ENCODE measurements at places on chromosomes 6 and 20.

DNA sequence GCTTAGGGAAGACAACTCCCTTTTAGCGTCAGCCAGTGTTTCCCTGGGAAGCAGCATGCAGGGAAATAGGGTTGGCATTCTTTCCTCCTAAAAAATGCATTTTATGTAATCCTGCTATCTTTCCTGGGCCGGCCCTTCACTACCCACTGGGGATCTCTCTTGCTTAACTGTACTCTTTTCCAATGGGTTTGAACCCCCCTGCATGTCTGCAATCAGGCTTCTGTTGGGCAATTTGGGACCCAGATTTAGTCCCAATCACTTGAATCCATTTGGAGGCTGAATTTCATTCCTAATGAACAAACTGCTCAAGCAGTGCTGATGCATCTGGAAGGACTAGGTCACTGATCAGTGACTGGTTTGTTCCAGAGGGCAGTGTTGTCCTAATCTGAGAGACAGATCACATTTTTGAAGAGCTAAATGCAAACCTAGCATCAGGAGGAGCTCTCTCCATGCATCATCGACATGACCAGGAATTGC, 152.0 kb downstream of the TSHZ2 start:
- DNase-seq: no peak

DNA sequence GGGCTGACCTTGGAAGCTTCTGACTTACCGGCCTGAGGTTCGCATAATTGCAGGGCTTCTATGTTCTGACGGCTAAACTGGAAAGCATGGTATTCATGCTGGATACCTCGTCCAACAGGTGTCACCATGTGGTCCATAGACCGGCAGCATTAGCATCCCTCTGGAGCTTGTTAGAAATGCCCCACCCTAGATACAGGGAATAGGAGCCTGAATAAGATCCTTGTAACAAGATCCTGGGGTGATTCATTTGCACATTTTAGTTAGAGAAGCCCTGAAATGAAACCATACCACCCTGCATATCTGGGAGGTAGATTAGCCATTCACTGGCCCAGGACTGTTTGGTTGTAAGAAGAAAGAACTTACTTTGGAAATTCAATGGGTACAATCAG, 77.7 kb downstream of the TMEM170B start:
- DNase-seq: no peak

DNA sequence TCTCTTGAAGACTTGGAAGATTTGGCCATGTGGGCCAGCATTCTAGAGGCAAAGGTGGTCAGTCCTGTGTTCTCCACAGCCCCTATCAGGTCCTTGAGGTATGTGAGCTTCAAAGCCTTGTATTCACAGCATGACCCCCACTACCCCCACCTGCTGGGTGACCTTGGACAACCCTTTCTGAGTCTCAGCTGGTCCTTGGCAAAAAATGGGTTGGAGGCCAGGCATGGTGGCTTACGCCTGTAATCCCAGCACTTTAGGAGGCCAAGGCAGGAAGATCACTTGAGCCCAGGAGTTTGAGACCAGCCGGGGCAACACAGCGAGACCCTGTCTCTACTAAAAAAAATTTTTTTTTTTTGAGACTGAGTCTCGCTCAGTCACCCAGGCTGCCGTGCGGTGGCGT, 42.6 kb downstream of the UBE2V1 start:
- no peak for DNase-seq

DNA sequence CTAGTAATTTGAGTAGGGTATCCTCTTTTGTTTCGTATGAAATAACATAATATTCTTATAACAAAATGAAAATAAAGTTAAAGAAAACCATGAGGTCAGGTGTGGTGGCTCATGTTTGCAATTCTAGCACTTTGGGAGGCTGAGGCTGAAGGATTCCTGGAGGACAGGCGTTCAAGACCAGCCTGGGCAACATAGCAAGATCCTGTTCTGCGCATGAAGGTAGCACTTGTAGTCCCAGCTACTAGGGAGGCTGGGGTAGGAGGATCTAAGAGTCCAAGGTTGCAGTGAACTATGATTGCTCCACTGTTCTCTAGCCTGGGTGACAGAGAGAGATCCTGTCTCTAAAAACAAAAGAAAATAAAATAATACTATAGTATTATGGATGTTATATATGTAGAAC, 145.6 kb downstream of the PDSS2 start:
- DNase-seq: no peak

DNA sequence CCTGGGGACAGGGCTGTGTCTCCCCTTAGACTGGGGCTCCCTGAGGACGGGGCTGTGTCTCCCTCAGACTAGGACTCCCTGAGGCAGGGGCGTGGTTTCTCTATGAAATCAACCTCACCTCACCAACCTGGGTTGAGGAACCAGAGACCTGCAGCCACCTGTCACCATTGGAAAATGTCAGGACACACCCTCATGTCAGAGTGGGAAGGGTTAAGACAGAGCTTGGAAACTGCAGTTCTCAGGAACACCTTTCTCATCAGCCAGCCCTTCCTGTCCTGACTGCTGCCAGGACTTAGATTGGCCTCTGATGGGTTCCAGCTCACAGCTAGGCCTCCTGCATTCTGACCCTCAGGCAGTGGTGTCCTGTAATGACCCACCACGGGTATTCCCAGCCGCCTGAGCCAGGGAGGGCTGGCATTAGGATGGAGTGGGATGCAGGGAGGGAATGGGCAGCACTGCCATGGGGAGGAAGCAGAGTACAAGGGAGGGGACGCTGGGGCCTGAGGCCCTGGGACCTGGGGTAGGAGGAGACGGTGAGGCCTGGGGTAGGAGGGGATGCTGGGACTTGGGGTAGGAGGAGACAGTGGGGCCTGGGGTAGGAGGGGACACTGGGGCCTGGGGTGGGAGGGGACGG, 76.3 kb downstream of the MRPL14 start:
- no peak for DNase-seq

- no peak for DNase-seq
Observed at GRCh38 chr20:13817342-13817741, 32.5 kb downstream of the NDUFAF5 start.

- DNase-seq: no peak
Observed at GRCh38 chr6:80622641-80623040, 516.2 kb downstream of the BCKDHB start.

DNA sequence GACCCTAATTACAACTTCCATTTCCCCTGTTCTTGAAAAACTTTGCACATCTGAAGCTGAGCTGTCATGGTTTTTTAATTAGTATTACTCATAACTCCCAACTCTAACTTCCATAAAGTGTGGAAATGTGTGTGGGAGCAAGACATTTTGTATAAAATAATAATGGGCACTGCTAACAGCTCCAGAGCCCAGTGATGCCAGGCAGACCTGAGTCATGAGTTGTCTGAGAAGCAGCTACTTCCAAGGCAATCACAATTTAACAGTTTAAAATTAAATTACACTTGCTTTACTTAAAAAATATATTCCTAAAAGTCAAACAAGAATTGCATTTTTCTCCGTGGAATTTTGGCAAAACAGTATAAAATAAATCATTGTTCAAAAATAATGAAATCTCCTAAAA, 6.4 kb downstream of the SLC2A12 start:
- DNase-seq: no peak

GRCh38 chr20:64037498-64038213, 1.7 kb downstream of the C20orf204 start:
- no peak for DNase-seq

GRCh38 chr20:61161726-61162390, 90.2 kb upstream of the CDH4 start:
- no peak for DNase-seq

- DNase-seq: no peak
Observed at GRCh38 chr20:16607364-16608276, 34.4 kb upstream of the KIF16B start.

DNA sequence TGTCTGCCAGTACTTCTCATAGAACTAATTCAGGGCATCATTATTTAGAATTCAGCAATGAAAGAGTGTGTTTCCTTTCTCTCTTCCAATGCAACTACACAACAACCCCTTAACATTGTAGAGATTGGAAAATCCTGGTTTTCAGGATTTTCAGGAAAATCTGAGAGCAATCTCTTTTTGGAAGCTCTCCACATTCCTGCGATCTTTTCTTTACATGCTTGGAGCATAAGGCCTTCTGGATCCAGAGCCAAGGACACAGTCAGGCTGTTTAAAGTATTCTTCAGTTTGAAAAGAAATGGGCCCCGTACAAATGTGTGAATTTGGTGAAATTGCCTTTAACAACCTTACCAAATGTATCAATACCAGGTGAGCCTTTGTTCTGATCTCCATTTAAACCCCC, 469.7 kb downstream of the PKHD1 start:
- DNase-seq: no peak

GRCh38 chr6:159933077-159933476, 35.8 kb upstream of the IGF2R start:
- DNase-seq: no peak

DNA sequence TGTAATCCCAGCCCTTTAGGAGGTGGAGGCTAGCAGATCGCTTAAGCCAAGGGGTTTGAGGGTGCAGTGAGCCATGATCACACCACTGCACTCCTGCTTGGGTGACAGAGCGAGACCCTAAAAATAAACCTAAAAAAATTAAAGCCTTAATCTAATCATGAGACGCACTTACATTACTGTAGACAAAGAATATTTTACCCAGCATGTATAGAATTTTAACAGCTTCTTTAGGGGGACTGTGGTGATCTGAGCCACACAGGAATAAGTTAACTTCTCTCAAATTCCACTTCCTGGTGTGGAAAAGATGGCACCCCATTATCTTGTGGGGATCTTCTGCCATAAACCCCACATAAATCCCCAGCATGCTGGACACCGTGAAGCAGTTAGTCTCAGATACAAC, 2.3 kb upstream of the OOEP start:
- DNase-seq: no peak

GRCh38 chr6:147421903-147422302, 86.6 kb upstream of the SAMD5 start:
- DNase-seq: no peak

DNA sequence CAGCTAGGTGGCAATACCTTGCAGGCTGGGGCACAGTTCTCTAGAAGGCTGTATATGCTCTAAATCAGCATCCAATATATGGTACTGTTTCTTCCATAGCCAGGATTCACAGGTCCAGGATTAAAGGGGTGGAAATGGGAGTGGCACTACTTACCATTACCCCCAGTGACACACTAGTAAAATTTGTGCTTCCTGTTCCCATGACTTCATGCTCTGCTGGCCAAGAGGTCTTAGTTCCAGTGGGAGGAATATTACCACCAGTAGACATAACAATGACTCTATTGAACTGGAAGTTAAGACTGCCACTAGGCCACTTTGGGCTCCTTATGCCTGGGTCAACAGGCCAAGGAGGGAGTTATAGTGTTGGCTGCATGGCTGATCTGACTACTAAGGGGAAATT, 174.3 kb upstream of the TNFAIP3 start:
- DNase-seq: no peak

DNA sequence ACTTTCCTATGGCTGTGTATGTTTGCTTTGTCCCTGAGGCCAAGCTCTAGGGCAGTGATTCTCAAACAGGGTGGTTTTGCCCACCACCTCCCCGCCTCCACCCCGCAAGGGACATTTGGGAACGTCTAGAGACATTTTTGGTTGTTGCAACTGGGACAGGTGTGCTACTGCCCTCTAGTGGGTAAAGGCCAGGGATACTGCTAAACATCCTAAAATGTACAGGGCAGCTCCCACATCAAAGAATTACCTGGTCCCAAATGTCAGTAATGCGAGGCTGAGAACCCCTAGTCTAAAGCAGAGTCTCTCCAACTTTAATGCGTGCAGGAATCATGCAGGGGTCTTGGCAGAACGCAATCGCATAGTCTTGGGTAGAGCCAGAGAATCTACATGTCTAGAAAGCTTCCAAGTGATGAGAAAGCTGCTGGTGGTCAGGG, 5.1 kb downstream of the KCNS1 start:
- DNase-seq: no peak

DNA sequence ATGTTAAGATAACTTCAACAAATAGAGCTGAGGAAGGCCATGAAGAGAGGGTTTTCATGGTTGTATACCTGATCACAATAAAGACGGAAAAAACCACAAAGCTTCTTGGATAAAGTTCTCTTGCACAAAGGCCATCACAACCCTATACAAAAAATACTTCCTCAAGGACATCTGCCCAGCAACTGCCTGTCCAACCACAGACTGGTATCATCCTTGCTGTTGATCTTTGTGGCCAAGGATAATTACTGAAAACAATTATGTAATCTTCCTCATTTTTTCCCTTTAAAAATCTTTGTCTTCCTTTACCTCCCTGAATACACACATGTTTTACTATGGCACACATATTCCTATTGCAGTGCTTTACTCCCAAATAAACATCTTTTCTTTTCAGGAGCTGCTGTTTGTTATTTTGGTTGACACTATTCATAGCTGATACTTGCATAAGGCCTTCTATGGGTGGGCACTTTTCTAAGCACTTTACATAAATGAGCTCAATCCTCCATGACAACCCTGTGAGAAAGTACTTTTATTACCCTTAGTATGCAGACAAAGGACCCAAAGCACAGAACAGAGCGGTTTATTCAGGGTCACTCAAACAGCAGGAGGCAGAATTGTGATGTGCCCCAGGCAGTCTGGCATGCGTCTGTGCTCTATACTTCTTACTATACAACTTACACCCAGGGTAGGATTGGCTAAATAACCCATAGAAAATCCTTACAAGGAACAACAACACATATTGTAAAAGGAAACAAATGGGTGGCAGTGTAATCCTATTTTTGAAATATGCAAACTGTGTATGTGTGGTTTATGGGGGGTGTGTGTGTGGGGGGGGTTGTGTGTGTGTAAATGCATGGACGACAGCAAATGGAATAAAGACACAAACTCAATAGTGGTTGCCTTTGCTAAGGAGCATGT, 35.1 kb downstream of the SNRNP48 start:
- DNase-seq: no peak

GRCh38 chr20:33370291-33370690, 31.0 kb downstream of the CDK5RAP1 start:
- DNase-seq: no peak

DNA sequence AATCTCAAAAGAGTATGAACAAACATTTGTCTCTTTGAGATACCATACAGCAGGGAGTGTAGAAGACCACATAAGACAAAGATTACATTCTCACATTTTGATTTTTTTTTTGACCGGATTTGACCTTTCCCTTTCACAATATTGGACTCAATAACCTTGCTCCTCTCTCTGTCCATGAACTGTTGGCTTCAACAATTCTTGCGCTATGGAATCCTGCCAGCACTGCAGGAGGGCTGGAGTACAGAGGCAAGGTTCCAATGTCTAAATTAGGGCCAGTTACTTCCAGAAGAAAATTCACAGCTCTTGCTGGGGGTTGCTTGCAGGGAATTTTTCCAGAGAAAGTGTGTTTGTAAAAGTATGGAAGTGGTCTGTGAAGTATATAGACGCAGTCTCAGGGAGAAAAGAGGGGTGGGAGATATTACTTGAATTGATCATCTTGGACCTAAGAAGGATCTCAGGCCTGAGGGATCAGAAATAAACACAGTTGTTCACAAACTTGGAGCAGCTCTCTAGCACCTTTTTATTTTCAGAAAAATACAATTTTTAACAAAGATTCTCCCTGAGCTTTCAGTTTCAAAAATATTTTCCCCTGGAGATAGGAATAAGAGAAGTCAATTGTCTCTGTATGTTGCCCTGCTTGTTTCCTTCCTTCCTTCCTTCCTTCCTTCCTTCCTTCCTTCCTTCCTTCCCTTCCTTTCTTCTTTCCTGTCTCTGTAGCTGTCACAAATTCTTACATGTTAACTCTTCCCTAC, 765.9 kb downstream of the BCKDHB start:
- no peak for DNase-seq

Data from progenitor cell of endocrine pancreas (in vitro differentiated cells).